ENCODE measurements at places on chromosomes 6 and 20.

DNA sequence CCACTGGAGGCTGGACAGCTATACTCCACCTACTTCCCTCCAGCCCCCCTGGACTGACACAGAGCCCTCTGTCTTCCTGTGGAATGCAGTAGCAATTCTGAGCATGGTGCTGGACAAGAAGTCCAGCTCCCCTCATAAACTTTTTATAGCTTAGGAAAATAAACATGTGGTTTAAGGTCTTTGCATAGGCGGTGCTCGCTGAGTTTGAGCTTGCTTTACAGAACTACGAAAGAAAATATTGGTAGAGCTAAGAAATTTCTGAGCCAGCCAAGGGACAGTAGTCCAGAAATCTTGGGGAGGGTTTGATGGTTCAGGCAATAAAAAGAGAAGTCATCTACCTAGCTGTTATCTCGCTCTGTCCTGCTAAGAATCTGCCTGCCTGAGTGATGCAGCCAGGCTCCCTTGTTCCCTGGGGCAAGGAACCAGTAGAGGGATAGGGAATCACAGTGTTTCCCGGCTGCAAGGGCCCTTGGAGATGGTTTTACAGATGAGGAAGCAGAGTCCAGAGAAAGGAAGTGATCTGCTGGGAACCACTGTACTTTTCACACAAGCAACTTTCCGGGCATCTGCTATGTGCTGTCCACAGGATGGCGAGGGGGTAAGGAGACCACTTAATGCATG lies 343.4 kb downstream of the CDC5L start:
- no peak for DNase-seq

DNA sequence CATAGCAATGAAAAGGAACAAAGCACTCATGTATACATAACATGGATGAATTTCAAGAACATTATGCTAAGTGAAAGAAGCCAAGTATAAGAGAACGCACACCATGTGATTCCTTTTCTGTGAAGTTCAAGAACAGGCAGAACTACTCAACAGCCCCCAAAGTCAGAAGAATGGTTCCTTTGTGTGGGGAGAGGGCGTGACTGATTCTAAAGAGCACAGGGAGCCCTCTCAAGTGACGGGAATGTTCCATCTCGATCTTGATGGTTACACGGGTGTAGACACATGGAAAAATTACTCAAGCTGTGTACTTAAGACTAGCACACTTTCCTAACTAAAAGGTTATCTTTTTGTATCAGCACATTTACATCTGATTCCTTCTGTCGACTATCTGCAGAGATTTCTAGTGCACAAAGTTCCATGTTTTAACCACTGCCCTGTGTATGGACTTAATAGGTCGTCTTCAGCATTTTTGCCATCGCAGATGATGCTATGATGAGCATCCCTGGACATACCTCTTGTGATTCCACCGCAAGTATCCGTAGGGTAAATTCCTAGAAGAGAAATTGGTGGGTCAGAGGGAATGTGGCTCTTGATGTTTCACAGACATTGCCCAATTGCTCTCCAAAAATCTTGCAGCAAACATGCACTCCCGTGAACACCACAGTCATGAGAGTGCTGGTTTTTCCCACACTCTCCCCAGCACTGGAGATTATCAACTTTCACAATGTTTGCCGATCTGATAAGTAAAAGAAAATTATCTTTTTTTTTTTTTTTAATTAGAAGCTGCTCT lies 279.3 kb downstream of the BMP7 start:
- DNase-seq = no peak

- DNase-seq = no peak
Observed at GRCh38 chr20:41989935-41990635, 371.9 kb upstream of the CHD6 start.

GRCh38 chr6:152250127-152250526 lies 387.0 kb downstream of the SYNE1 start:
- DNase-seq = no peak

- DNase-seq = no peak
Observed at GRCh38 chr6:446418-447366, 55.1 kb downstream of the IRF4 start.

GRCh38 chr6:85453490-85453889 lies 3.6 kb downstream of the NT5E start:
- DNase-seq = no peak

GRCh38 chr20:6502219-6502618 lies 265.3 kb upstream of the BMP2 start:
- DNase-seq = no peak

DNA sequence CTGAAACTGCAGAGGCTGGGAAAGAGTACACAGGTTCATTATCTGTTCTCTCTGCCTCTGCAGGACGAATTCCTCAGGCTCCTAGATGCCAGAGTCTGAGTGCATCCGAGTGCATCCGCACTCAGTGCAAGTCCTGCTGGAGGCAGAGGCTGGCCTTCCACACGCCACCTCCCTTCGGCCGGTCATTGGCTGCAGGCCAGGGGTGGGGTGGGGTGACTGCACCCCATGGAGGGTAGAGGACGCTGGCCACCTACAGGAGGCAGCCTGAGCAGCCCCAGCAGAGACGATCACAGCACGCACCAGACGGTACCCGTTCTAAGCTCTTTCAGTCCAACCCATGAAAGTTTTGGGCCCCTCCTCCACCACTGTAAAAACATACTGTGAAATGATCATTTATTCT lies 11.7 kb downstream of the SFT2D1 start:
- DNase-seq = peak; percentile 68

DNA sequence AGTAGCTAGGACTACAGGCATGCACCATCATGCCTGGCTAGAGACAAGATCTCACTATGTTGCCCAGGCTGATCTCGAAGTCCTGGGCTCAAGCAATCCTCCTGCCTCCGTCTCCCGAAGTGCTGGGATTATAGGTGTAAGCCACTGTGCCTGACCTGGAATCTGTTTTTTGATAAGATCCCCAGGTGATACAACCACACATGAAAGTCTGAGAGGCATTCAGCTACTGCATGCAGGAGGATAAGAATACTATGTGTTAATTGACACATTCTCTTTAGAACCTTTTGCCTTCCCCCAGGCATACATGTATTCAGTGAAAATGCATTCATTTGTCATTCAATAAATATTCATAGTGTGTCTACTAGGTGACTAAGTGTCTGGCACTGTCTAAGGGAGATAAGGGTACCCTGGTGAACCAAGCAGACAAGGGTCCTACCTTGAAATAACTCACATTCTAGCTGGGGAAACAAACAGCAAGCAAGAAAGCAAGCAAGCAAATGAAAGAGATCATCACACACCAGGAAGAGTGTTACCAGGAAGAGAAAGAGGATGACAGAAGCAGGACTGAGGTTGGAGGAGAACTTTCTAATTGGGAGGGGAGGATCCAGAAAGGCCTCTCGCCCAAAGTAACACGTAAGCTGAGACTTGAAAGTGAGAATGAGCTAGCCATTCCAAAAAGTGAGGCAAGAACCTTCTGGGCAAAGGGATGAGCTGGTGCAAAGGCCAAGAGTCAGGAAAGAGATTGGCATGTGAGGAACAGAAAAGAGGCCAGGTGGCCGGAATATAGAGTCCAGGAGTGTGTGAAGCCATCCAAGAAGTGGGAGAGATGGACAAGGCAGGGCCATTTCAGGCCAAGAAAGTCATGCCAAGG lies 6.5 kb downstream of the GFOD1 start:
- DNase-seq = no peak

DNA sequence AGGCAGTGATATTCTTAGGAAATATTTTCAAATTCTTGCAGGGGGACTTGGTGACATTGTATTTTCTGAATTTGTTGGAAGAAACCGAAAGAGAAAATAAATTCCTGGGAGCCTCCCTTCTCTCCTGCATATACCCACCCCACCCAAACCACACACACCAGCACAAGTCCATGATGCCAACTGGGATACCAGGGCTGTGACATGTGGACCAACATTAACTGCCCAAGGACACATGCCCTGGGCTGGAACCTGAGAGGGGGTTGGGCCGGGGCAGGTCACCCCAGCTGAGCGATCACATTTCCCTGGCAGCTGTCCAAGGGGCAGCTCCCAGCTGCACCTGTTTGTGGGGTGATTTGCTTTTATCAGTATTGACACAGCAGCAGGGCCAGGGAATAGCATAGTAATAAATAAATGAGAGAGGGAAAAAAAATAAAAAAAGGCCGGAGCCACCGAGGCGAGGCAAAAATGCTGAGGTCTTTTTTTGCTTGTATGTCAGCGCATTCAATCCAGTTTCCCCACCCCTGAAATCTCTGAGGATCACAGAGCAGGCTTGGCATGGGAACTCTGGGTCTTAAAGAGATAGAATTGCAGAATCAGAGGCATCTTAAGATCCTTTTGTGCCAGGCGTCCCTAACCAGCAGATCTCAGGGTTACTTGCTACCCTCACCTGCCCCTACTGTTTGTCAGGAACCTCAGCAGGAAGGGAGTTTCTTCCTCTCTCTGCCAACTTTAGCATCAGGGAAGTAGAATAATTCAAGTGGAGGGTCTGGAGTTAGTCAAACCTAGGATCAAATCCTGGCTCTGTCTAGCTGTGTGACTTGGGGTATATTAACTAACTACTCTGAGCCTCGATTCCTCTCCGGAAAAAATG lies 66.5 kb upstream of the PIM1 start:
- DNase-seq = no peak

DNA sequence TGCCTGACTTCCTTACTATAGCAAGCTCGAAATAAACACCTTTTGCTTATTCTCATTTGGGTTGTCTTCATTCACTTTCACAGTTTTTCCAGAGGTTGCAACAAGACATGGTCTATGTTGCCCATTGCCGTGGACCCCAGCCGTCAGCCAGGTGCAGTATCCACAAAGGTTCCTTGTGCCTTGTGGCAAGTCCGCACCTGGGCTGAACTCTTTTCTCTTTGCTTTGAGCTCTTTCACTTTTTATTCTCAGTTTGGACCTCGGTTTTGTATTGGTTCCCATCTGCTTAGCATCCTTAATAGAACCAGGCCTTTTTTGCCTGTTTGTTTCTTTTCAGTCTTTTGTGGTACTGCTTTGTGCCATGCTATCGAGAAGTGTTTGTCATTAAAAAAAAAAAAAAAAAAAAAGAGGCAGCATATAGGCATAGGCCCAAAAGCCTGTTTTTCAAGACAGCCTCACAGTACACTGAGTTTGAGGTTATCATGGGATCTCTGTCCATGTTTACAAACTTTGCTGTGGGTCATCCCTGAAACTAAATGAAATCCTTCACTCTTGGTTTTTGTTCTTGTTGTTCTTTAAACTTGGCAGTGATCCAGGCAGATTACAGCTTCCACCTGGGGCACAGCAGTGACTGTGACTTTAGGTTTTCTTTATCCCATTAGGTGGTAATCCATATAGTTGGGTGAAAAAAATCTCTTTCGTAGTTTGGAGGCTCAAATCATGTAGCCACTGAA lies 33.3 kb downstream of the GSTA3 start:
- no peak for DNase-seq

- no peak for DNase-seq
Observed at GRCh38 chr6:43710576-43710975, 23.0 kb upstream of the MRPS18A start.

Measured in C1 segment of cervical spinal cord (tissue), 14 donors.